NCI-H774 (cell line): ENCODE measurements at places on chromosomes 1 and 21.
A peak's percentile ranks its signal among the peaks of the same experiment; 100 is the strongest.

- no peak for DNase-seq
Observed at GRCh38 chr1:175540896-175541645, 202.3 kb downstream of the TNR start.

GRCh38 chr1:248818505-248819374, 7.0 kb downstream of the SH3BP5L start:
- DNase-seq: no peak

GRCh38 chr1:206663832-206664652, 20.7 kb upstream of the MAPKAPK2 start:
- peak; percentile 36 for DNase-seq

DNA sequence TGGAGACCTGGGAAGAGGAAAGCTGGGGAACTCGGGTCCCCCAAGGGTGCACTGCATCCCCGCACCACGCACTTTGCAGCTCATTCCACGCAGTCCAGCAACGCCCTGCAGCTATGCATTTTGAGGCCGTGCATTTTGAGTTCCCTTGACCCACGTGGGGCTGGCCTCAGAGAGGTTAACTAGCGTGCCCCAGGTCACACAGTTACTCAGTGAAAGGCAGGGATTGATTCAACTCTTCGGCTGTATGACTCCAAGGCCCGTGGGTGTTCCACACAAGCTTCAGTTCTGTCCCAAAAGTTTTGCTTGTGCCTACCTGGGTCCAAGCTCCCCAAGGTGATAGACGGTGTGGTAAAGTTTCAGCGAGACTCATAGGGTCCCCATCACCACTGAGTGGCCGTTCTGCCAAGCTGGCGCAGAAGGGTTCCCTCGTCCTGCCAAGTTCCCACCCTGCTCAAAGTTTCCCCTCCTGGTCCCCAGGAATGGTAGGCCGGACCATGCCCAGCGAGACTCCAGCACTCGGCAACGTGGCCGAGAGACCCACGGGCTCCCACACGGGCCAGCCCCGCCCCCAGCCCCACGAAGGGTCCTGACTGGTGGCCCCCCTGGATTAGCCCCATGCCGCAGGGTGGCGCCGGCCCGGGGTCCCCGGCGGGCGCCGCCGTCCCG, 611 bp downstream of the HSPG2 start:
- DNase-seq: no peak

GRCh38 chr1:101262060-101262459, 25.2 kb downstream of the S1PR1 start:
- no peak for DNase-seq

DNA sequence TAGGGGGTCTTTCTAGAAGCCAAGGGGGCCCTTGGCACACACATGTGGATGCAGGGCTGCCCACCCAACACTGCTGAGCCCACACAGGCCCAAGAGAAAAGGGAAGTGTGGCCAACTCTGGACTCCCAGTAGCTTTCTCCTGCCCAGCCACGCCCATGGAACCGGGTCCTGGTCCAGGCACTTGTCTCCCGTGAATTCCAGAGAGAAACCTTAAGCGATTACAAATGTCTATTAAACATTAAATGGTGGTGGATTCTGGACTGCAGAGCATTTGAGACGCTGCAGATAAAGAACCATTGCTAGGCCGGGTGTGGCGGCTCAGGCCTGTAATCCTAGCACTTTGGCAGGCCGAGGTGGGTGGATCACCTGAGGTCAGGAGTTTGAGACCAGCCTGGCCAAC, 100.6 kb upstream of the ARHGEF16 start:
- DNase-seq: no peak

DNA sequence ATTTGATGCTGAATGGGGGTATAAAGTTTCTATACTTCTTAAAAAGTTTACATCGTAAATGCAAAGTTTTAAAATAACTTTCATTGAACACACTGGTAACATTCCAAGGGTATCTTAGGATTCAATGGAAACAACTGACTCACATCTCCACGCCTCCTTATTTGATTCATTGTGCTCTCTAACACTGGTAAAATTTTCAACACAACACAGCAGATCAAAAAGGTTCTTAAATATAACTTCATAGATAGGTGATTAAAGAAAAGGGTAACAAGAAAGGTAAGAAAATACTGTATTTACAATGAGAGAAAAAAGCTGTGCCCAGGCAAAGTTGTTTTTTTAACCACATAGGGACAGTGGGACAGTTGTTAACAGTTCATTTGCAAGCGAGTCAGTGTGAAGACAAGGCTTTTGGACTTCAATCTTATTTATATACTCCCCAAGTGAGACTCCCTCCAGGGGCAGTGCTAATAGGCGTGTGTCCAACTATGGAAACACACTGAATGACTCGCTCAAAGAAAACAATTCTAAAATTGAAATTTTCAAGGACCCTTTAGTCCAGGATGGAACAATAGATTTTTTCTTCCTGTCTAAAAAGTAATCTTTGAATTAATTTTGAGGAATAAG, 140.5 kb downstream of the TIAM1 start:
- DNase-seq: no peak

DNA sequence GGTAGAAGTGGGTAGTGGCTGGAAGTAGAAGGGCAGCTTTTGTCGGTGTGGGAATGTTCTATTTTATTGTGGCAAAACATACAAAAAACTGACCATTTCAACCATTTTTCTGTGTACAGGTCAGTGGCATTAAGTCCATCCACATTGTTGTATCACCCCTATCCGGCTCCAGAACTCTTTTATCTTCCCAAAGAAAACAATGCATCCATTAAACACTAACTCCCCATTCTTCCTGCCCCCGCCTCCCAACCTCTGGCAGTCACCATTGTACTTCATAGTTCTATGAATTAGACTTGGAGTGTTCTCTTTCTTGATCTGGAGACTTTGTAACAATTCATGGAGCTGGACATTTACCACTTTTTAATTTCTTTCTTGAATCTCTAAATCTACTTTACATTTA, 55.7 kb downstream of the DEGS1 start:
- DNase-seq: no peak

DNA sequence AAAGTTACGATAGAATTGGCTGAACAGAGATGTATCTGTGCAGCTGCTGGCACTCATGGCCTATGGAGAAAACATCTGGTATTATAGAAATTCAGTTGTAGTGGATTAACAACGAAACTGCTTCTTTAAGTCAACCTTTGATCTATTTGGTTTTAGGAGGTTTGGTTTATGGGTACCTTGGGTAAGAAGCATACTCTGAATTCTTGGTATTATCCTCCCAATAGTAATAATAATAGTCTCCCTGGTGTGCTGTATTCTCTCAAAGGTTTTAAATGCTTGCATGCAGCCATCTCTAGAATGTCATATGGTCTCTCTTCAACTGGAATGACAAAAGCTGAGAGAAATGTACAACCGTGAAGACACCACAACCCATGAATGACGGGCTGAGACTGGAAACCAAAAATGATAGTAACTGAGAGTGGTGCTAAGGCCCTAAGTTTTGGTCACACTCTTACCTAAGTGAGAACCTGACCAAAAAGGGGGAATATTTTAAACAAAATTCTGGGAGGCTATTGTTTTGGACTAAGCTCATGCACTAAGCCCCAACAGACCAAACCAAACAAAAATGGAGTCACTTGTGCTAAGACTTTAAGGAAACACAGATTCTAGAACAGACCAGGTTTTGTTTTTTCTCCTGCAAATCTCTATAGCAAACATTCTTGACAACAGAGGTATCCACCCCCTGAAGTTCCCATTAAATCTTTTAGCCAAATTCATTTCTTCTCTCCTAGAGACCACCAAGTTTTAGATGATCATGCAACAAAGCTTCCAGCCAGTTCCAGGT, 17.6 kb upstream of the TMEM61 start:
- no peak for DNase-seq

GRCh38 chr1:181424786-181425403, 58.4 kb upstream of the CACNA1E start:
- DNase-seq: peak; percentile 75

- DNase-seq: no peak
Observed at GRCh38 chr1:231853588-231854207, 227.1 kb downstream of the DISC1 start.

DNA sequence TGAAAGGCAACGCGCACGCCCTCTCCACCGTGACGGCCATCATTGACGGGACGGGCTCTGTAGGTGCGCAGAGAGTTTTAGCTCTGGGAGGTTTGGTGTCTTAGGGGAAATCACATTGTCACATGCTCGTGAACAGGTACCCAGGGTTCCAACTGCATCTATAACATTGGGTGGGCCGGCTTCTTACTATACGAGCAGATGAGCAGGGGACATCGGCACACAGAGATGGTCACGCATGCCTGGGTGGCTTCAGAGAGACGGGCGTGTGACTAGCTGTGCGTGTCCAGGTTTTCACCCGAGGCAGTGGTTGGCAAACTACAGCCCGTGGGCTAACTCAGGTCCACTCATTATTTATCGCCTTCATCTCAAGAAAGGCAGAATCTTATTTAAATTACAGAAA, 54.7 kb downstream of the SLC37A1 start:
- DNase-seq: no peak

- DNase-seq: no peak
Observed at GRCh38 chr1:20402585-20403422, 83.2 kb downstream of the CAMK2N1 start.

- DNase-seq: no peak
Observed at GRCh38 chr1:23657659-23658275, 33.8 kb upstream of the RPL11 start.

DNA sequence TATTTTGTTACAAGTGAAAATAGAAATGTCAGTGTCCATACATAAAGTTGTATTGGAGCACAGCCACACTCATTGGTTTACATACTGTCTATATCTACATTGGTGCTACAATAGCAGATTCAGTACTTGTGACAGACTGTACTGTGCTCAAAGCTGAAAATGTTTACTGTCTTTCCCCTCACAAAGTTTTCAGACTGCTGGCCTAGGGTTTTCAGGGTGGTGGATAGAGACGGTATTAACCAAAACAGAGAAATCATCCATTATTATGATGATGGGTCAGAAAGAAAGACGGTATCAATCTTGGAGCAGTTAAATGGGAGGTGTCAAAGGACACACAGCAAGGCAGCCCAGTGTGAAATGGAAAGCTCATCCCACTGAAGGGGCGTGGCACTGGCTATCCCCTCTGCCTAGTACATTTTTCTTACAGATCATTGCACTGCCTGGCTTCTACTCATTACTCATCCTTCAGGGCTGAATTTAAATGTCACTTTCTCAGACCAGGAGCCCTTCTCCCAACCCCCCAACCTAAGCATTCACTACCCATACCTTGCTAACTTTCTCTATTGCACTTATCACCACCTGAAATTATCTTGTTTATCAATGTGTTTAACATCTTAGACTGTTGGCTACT, 10.2 kb downstream of the JAK1 start:
- no peak for DNase-seq

GRCh38 chr1:54950006-54950368, 30.4 kb upstream of the TMEM61 start:
- DNase-seq: no peak

DNA sequence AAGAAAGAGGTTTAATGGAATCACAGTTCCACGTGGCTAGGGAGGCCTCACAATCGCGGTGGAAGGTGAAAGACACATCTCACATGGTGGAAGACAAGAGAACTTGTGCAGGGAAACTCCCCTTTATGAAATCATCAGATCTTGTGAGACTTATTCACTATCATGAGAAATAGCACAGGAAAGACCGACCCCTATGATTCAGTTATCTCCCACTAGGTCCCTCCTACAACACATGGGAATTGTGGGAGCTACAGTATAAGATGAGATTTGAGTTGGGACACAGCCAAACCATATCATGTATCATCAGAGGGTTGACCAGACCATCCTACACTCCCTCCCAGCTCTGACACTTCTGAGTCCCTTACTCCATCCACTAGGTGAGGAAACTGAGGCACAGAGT, 143.9 kb upstream of the KLHDC7A start:
- no peak for DNase-seq

GRCh38 chr1:89262643-89263042, 10.0 kb downstream of the GBP5 start:
- no peak for DNase-seq

- no peak for DNase-seq
Observed at GRCh38 chr1:43313771-43314170, 13.0 kb downstream of the TIE1 start.

DNA sequence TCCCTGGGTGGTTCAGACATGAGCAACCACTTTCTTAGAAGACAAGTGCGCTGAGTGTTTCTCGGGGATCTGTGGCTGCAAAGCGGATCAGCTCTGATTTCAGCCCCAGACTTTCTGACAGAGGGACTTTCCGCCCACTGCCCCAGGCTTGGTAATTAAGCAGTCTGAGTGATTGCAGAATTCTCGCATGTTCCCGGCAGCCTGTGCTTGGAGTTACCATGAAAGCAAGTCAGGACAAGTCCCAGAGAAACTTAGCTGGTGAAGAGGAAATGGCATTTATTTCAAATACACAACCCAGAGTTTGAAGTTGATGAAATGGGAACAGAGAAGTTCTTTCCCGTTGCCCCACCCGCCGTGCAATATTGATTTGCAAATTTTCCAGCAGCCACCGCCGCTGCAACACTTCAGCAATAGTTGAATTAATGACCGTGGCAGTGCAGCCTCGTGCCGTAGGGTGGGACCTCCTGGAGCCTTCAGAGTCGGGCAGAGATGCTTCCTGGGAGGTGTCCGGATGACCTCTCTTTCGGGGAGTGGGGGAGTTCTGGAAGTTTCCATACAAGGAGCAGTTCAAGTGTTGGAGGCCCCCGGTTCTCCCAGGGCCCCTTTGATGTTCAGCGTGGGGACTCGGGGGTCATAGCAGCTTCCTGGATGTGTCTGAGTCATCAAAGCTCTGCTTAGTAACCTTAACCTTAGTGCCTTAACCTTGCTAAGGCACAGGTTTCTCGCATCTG, 134.7 kb downstream of the KAZN start:
- DNase-seq: no peak

DNA sequence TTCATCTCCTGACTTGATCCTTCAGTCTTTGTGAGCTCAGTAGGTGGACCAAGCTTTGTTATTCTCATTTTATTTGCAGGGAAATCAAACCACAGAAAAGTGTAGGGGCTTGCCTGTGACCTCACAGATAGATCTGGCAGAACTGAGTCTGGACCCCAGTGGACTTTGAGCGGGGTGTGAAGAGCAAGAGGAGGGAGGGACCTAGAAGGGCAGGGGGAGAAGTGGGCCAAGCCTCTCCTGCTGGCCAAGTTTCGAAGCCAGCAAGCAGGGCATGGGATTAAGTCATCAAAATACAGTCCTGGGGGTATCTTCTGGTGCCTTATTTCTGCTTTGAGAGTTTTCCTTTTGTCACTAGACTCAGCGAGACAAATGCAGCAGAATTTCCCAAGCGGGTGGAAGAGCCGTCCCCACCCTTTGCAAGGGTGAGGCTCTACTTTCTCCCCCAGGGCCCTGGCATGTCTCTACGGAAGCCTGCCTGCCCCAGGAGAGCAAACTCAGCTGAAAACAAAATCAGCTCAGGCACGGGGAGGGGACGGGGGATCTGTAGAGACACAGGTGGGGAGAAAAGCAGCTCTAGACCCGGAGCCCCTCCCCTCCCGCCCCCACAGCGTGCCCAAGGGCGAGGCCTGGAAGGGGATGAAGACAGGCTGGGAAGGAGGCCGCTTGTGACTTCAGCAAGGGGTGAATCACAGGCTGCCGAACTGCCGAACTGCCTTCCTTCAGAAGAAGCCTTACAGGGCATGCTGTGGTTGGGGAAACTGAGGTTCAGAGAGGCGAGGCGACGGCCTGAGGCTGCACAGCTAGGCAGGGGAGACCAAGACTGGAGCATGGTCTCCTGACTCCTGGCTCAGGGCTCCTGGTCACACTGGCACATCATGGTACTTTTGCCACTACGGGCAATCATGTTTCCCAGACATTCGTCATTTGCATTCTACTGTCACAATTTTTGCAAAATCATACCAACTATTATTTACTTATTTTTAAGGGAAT, 19.2 kb downstream of the PKP1 start:
- no peak for DNase-seq

- DNase-seq: no peak
Observed at GRCh38 chr1:69129538-69129937, 438.2 kb upstream of the LRRC7 start.

GRCh38 chr1:61141288-61142042, 59.1 kb downstream of the NFIA start:
- DNase-seq: peak; percentile 47
